ENCODE measurements at places on chromosomes 1 and 21. TPM values are rescaled to one million over a fixed set of nuclear protein-coding genes. Genes with fewer than 3 reads are reported as not detected.

DNA sequence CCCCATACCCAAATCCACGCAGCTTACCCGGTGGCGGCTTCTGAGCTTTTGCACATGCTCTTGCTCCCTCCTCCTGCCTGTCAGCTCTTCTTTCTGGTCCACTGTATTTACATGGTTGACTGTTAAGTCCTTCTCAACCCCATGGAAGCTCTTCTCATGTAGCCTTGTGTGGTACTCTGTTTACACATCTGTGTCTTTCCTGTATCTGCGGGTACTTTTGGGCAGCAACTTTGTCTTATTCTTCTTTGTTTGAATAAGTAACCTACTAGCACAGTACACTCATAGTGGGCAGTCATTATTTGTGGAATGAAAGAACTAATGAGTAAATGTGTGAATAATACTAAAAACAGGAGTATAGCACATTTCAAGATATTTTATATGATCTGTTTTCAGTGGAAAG is 88.5 kb upstream of the GPR88 start:
- H3K4me1 ChIP-seq: no peaks in the 10 kb centered on the region
- no peak overlapping the region for H3K4me3 ChIP-seq
- H3K27me3 ChIP-seq: no peaks in the 10 kb centered on the region

- DNase-seq: no peak
- peaks cover 3% of the 10 kb centered on the region for H3K4me1 ChIP-seq
- no peak overlapping the region for H3K27ac ChIP-seq
- H3K4me3 ChIP-seq: no peak overlapping the region
These were observed 2.8 kb upstream of the STMN1 start for GRCh38 chr1:25909040-25909439.

Gene TRIM67
- 0.06 TPM for total RNA-seq

Gene ZNF672
- total RNA-seq: 24.0 TPM

DNA sequence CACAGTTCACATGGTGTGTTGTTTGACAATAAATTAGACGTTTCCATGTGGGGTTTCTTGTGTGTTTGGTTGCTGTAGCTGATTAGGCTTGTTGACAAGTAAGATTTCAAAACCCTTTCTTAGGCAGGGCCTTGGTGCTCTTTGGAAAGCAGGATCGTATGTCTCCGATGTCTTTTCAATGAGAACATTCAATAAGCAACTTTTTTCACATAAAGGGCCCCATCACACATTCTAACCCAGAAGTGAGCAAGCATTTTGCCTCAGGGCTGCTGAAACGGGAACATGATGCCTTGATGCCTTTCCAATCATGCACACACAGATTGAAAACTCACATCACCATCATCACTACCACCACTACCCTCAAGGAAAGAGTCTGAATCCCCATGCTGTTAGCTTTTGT is 33.1 kb downstream of the LPAR3 start:
- no peak overlapping the region for H3K4me3 ChIP-seq
- no peaks in the 10 kb centered on the region for H3K4me1 ChIP-seq
- no peak overlapping the region for H3K27ac ChIP-seq

DNA sequence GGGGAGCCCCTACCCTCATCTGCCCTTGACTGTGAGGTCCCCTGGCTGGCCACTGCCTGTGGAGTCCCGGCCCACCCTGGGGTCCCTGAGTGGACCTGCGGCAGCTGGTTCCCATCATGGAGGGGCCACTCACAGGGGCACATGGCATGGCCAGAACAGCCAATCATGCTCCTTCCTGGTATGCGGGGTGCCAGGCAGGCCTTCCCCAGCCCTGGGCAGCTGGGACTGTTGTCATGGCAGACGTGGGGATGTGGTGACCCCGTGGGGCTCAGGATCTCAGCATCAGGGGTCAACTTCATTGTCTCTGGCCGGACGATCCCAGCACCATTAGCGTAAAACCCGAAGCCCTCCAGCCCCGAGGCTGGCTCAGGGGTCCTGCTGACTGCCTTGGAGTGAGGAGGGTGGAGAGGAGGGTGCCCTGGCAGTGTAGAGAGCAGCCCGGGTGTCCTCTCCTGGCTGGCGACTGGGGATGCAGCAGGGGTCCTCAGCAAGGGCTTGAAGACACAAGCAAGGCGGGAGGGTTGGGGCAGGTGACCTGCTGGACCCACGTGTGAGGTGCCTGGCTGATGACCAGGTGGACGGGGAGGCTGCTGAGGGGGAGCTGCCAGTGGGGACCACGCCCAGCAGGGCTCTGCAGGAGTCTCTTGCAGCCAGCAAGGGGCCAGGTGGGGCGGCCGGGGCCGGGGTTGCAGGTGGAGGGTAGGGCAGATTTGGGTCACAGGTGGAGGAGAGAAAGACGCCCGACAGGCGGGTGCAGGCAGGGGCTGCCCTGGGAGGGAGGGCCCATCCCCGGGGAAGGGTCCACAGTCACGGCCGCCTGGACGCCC is 45.1 kb downstream of the TRIM11 start:
- H3K36me3 ChIP-seq: no peaks in the 10 kb centered on the region
- no peaks in the 10 kb centered on the region for H3K4me1 ChIP-seq
- no peak overlapping the region for H3K27ac ChIP-seq
- no peak overlapping the region for H3K4me3 ChIP-seq
- no peaks in the 10 kb centered on the region for H3K27me3 ChIP-seq

- no peaks in the 10 kb centered on the region for H3K27me3 ChIP-seq
- H3K4me3 ChIP-seq: no peak overlapping the region
- H3K36me3 ChIP-seq: no peaks in the 10 kb centered on the region
- H3K27ac ChIP-seq: no peak overlapping the region
These were observed 18.6 kb downstream of the FAM151A start for GRCh38 chr1:54604572-54605370.

DNA sequence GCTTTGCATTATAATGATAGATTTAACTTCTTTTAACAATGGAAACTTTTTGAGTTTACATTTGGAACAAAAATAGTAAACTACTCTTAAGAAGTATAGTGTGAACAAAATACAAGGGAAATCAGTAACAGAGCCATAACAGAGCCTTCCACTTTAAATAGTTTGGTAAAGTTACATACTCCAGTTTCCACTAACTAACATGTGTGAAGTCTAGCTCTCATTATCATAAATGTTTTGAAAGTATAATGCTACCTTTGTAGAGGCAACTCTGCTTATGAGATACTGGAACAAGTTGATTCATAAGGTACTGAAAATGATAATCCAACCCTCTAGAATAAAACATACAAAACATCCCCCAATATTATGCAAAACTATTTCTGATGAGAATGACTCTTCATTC is 1155.1 kb upstream of the ADGRL2 start:
- no peaks in the 10 kb centered on the region for H3K27me3 ChIP-seq
- DNase-seq: no peak
- no peak overlapping the region for H3K4me3 ChIP-seq
- no peak overlapping the region for H3K27ac ChIP-seq
- no peaks in the 10 kb centered on the region for H3K4me1 ChIP-seq

- H3K27ac ChIP-seq: no peak overlapping the region
- H3K27me3 ChIP-seq: no peaks in the 10 kb centered on the region
- no peak for DNase-seq
- H3K36me3 ChIP-seq: no peaks in the 10 kb centered on the region
These were observed 6.0 kb downstream of the COL9A2 start for GRCh38 chr1:40310983-40311642.

DNA sequence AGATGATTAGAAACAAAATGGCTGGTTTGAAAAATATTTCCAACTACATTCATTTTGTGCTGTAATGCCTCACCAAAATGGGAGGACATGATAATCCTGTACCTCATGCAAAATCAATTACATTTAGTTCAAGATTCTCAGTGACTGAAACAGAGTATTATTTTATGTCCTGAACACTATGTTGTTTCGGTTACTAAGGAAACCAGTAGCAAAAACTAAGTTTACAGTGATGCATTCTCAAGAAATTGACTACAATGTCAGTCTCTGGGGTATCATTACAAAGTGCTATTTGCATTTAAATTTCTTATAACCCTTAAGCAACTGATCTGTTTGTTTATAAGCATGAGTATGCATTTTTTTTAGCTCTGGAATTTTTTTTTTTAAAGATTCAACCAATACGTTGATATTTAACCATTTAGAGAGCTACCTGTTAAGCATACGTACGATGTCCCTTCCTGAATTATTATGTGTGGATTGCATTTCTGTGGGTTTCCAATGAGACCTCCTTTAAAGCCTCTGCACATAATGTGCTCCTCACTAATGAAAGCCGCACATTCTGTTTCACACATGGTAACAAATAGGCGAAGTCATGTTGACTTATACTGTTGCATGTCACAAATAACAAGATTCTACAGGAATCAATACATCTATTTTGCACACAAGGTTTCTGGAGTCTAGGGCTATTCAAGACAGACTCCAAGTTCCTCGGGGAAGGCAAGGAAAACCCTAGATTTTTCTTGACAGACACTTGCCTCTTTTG is 1035.7 kb downstream of the ADGRL2 start:
- DNase-seq: no peak
- H3K27me3 ChIP-seq: peaks cover 45% of the 10 kb centered on the region
- H3K4me1 ChIP-seq: no peaks in the 10 kb centered on the region
- no peak overlapping the region for H3K4me3 ChIP-seq
- no peak overlapping the region for H3K27ac ChIP-seq
- H3K36me3 ChIP-seq: no peaks in the 10 kb centered on the region

DNA sequence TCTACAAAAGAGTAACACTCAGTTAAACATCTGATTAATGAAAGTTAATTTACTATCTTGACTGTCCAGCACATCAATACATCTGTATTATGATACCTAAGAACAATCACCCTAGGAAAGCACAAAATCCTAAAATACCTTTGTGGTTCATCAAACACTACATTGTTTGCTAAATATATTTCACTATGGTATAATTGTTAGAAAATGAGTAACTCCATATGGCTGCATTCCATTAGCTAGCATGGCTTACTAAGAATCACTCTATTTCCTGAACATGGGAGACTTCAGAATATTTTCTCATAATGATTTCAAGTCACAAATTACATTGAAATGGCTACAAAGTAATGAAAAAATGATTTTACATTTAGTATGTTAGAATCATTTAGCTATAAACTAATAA is 12.5 kb downstream of the TRMT1L start:
- H3K4me3 ChIP-seq: no peak overlapping the region
- H3K27ac ChIP-seq: no peak overlapping the region
- no peaks in the 10 kb centered on the region for H3K4me1 ChIP-seq
- no peak for DNase-seq

Gene TNFRSF18
- 1.1 TPM for total RNA-seq

Gene CD244
- total RNA-seq: not detected

Gene RGSL1
- total RNA-seq: not detected

GRCh38 chr1:168362991-168363390 is 82.3 kb downstream of the TBX19 start:
- H3K4me3 ChIP-seq: no peak overlapping the region
- H3K36me3 ChIP-seq: no peaks in the 10 kb centered on the region
- no peak overlapping the region for H3K27ac ChIP-seq
- H3K27me3 ChIP-seq: peaks cover 10% of the 10 kb centered on the region

- no peaks in the 10 kb centered on the region for H3K36me3 ChIP-seq
- DNase-seq: peak; percentile 49
- no peaks in the 10 kb centered on the region for H3K27me3 ChIP-seq
- no peak overlapping the region for H3K4me3 ChIP-seq
These were observed 50.2 kb downstream of the PRDX6 start for GRCh38 chr1:173527151-173527826.

- DNase-seq: no peak
- no peaks in the 10 kb centered on the region for H3K36me3 ChIP-seq
- H3K4me1 ChIP-seq: no peaks in the 10 kb centered on the region
- H3K27me3 ChIP-seq: no peaks in the 10 kb centered on the region
- H3K27ac ChIP-seq: no peak overlapping the region
These were observed 11.4 kb downstream of the SLC45A3 start for GRCh38 chr1:205668951-205669340.

DNA sequence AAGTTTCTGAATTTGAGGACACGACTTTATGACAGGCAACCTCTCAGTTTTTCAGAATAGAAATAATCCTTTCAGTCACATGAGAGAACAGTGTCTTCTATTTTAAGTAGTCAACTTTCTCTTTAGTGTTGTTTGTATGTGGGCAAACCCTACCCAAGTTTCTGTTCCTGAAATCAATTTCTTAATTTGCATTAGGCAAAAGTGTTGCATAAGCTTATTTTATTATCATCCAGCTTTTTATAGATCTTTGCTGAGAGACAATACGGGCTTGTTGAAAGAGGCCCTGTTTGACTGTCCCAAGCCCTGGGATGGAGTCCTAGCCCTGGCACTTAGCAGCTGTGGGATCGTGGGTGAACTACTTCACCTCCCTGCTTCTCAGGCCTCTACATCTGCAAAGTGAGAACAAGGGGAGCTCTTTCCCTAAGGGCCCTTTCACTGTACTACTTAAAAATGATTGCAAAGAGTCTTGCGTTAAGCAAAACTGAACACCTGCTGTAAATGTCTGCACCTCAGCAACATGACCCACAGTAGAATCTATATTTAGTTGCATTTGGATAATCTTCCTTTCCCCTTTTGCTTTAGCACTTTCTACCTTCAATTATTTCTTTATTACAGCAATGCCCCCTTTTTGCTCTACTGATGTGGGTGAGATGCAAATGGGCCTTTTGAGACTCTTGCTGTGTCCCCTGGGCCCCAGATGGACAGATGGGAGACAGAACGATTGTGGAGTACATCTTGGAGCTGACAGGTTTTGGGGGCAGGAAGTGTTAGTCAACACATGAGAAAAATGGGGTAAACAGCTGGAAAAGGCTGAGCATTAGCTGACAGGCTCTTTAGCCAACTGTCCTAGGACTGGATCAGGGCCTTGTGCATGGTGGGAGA is 41.0 kb upstream of the SCAF4 start:
- no peak for DNase-seq
- no peaks in the 10 kb centered on the region for H3K4me1 ChIP-seq
- no peaks in the 10 kb centered on the region for H3K27me3 ChIP-seq
- no peak overlapping the region for H3K4me3 ChIP-seq
- H3K36me3 ChIP-seq: no peaks in the 10 kb centered on the region
- H3K27ac ChIP-seq: no peak overlapping the region

Gene KRTAP19-3
- total RNA-seq: not detected

DNA sequence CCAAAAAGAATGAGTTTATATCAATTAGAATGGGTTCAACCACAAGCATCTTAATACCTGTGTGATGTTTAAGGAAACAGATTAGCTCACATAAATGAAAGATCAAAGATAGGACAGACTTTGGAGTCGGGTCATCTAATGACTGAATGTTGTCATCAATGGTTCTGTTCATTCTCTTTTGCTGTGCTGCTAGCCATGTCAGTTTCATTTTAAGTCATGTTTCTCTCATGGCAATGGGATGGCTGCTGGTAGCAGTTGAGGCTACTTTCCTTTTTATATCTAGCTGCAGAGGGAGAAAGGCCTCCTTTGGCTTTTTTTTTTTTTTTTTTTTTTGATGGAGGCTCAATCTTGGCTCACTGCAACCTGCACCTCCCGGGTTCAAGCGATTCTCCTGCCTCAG is 86.9 kb upstream of the SPAG17 start:
- peaks cover 9% of the 10 kb centered on the region for H3K4me1 ChIP-seq
- no peak for DNase-seq
- no peak overlapping the region for H3K4me3 ChIP-seq

- H3K27me3 ChIP-seq: no peaks in the 10 kb centered on the region
- H3K36me3 ChIP-seq: peaks cover 44% of the 10 kb centered on the region
- H3K27ac ChIP-seq: peak overlapping the region; percentile 48
- no peak for DNase-seq
These were observed 3.0 kb downstream of the YARS1 start for GRCh38 chr1:32813941-32814739.

- H3K4me3 ChIP-seq: peak overlapping the region; percentile 2
- peaks cover 51% of the 10 kb centered on the region for H3K4me1 ChIP-seq
- H3K27me3 ChIP-seq: no peaks in the 10 kb centered on the region
- no peaks in the 10 kb centered on the region for H3K36me3 ChIP-seq
- peak overlapping the region; percentile 84 for H3K27ac ChIP-seq
- peak; percentile 53 for DNase-seq
These were observed 18.9 kb downstream of the SLC16A1 start for GRCh38 chr1:112937070-112937469.
